ENCODE measurements at places on chromosomes 4 and X.

GRCh38 chr4:80182237-80182866 is 15.0 kb upstream of the PRDM8 start:
- DNase-seq: no peak

GRCh38 chr4:32488690-32489089 is 1768.5 kb downstream of the PCDH7 start:
- DNase-seq: no peak

DNA sequence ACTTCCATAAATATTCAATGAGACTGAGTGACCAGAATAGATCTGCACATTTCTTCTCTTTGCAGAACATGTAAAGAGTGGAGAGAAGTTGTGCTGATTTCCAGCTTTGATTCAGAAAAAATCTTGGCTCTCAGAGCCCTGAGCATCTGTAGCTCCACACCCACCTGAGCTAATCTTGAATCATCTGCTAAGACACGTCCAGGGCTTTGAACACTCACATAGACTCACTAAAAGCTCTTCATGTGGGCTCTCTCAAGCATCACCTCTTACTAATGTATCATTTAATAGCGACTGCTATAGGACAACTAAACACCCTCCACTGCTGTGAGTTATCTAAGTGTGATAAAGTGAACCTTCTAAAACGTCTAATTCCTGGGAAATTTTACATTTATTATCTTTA is 147.7 kb upstream of the GRIA3 start:
- no peak for DNase-seq

DNA sequence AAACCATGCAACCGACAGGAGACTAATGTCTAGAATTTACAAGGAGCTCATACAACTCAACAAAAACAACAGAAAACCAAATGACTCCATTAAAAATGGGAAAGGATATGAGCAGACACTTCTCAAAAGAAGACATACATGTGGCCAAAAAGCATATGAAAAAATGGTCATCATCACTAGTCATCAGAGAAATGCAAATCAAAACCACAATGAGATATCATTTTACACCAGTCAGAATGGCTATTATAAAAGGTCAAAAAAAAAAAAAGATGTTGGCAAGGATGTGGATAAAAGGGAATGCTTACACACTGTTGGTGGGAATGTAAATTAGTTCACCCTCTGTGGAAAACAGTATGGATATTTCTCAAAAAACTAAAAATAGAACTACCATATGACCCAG is 50.5 kb upstream of the CHRDL1 start:
- DNase-seq: no peak

DNA sequence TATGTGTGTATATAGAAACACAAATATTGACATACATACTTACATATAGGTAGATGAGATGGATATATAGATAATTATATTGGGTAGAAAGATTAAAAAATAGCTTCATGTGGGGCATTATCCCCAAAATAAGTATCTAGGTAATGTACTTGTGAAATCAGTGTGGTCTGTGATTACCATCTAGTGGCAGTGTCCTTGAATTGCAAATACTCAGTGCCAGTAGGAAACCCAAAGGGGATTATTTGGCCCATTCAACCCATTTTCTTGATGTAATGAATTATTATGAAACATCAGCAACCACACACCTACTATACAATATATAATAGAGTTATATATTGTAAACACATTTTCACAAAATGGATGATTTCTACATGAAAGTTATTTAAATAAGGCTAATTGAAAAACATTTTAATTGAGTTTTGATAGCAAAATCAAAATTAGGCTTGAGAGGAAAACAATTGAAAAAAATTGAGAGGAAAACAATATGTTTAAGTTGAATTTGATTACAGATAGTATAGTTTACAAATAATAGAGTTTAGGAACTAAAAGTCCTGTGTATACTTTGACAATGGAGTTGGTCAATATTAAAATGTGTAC is 389.4 kb downstream of the GALNTL6 start:
- peak; percentile 46 for DNase-seq

GRCh38 chrX:48665991-48666390 is 17.6 kb upstream of the WAS start:
- no peak for DNase-seq

GRCh38 chr4:154511981-154512380 is 20.4 kb upstream of the DCHS2 start:
- no peak for DNase-seq

DNA sequence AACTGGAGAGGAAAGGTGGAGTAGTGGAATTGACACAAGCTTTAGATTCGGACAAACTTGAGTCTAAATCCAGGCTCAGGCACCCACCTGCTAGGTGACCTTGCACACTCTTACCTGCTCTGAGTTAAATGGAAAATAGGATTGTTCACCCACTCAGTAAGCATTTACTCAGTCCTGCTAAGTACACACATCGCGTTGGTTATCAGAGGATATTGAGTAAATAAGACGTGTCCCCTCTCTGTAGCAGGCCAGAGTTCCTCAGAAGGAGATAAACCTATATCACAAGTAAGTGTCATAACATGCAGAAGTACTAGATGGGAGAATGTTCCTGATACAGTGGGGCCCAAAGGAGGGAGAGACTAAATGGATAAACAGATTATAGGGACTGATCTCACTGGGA is 117.7 kb downstream of the SMIM20 start:
- no peak for DNase-seq

DNA sequence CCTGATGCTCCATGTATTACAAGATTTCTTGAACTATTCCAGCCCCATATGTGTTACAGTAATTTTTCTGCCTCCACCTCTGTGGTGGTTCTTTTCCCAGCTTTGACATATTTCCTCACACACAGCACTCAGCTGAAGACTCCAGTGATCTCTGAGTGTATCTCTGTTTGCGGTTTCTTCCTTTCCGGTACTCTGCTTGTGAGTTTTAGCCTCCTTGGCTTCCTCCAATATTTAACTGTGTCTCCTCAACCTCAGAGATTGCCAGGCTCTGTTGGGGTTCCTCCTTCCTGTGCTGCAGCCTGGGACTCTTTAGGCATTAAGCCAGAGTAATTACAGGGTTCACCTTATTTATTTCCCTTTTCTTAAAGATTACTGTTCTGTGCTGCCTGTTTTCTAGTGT is 73.2 kb downstream of the NFKB1 start:
- peak; percentile 78 for DNase-seq

DNA sequence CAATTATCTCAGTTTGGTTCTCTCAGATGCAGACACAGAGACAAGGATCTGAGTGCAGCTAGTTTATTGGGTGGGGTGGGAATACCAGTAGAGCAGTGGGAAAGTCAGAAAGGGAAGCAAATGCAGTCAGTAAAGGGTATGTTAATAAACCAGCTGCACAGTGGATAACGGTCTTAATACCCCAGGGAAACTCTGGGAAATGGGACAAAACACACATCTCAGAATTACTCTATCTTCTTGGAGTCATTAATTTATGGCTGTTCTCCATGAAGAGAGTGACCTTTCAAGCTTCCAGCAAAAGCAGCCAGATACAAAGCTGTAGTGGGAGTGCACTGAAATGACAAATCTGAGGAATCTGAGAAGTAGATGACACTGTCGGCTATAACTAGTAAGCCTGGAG is 73.3 kb upstream of the NALF2 start:
- no peak for DNase-seq

- DNase-seq: no peak
Observed at GRCh38 chr4:17812801-17813200, 2.0 kb downstream of the NCAPG start.

DNA sequence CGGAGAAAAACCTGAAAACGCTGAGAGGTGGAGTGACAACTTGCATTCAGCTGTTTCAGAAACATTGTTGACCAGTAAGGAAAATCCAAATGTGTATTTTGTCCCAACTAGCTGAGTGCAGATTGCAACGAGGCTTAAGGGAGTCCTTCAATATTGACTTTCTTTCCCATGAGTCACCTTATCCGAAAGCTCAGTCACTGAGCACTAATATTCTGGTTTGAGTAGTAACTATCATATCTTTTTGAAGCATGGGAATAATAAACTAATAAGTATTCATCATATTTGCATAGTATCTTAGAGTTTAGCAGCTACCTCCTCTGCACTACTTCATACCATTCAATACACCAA is 604.3 kb downstream of the PACRGL start:
- DNase-seq: no peak

- no peak for DNase-seq
Observed at GRCh38 chr4:174119830-174120229, 163.6 kb downstream of the FBXO8 start.

DNA sequence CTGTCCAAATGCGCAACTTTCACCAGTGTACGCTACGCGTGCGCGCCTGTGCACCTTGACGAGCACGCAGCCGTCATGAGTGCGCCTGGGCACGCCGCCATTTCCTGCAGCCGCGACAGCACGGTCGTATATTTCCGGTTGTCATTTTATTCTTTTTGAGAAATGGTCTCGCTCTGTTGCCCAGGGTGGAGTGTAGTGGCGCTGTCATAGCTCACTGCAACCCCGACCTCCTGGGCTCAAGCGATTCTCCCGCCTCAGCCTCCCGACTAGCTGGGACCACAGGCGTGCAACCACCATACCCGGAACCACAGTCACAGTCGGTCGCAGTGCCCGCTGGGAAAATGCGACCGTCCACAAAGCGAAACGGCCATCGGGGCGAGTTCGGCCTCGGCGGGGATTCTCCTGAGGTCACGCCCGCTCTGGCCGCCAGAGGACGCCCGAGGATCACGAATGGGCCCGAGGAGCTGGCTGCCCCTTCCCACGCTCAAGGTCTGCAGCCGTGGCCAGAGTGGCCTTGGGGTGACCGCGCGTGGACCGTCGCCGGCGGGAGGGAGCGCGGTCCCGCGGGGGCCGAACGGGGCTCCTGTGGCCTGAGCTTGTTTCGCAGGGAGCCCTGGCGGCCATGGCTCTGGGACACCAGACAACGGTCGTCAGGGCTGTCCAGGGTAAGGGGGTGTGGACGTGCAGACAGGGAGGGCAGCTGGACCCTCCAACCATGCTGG is 23.7 kb upstream of the PNMA3 start:
- DNase-seq: peak; percentile 63

- DNase-seq: no peak
Observed at GRCh38 chr4:126137782-126138170, 823.0 kb downstream of the FAT4 start.

- no peak for DNase-seq
Observed at GRCh38 chr4:75180217-75180616, 247.3 kb downstream of the PARM1 start.

DNA sequence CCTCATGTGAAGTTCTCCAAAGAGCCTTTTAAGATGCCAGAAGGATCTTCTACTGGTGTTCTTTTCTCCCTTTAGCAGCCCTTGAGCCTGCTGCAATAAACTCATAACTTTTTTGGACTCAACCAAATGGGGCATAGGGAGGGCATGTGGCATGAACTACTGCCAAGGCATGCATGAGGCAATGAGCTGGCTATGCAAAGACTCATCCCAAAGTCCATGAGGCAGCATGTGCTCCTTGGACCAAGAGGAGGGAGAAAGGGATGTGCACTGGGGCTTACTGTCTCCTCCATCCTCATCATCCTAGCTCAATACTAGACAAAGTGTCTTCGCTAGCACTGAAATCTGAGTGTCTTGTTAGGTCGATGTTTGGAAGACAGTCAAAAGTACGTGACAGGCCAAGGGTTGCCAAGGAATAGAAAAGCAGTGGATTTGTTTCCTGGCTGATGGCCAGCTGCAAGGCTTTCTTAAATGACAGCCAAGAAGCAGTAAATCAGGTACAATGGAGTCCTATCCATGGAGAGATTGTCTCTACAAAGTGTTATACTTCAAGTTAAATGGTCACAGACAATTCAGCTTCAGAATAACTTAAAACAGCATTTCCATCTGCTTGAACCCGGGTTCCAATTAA is 44.5 kb upstream of the ATXN3L start:
- no peak for DNase-seq

GRCh38 chrX:57925806-57926205 is 15.5 kb upstream of the ZXDA start:
- DNase-seq: no peak

GRCh38 chrX:101415180-101416145 is 7.4 kb downstream of the HNRNPH2 start:
- DNase-seq: peak; percentile 77

GRCh38 chr4:81565142-81565870 is 93.6 kb upstream of the RASGEF1B start:
- DNase-seq: no peak

DNA sequence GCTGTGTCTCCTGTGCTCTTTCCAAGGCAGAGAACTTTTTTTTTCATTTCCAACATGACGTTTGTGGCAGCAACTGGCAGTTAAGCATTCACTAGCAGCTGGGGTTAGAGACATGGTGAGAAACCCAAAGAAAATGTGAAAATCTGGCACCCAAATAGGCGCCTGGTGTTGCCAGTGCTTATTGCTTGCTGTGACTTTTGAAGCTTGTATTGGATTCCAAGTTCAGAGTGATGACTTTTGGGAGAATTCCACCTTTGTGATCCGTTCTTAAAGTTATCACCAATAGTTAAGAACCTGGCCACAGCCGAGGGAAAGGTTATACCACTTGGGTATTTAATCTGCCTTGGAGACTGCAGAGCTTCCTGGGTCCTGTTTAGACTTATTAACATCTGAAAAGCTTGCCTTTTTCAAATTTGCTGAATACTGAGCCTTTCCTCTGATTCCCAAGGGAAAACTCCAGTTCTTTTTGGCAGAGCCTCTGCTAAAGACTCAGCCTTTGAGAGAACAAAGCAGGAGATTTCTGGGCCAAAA is 101.0 kb downstream of the OPHN1 start:
- no peak for DNase-seq

DNA sequence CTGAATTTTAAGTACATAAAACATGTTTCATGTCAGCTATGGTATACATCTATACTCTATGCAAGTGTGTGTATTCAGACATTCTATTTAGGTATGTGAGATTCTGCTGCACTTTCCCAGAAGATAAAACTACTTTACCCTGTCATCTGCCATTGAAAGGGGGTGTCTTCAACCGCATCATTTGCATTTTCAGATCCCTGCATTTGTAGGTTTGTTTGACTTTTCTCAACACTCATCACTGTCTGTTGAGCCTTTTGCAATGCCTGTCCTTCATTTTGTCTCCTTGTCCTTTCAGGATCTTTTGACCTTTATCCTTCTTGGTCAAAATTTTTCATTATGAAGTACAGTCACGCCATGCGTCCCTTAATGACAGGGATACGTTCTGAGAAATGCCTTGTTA is 103.5 kb downstream of the TMA16 start:
- no peak for DNase-seq

DNA sequence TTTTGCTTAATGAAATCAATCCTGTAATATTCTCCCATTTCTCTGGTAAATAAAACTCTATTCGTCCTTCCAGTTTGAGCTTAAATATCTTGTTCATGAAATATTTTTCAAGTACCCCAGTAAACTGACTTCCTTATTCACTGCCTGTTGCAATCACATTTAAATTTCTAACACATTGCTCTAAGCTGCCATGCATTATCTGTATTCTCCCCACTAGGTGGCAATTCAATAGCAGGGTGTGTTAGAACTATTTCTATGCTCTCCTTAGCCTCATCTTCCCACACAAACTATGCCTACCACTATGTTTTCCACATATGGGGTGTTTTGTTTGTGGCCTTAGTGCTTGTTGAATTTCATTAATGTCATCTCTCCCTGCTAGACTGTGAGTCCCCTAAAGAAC is 377.1 kb upstream of the HS3ST1 start:
- DNase-seq: peak; percentile 58

GRCh38 chrX:44061968-44062614 is 88.9 kb upstream of the NDP start:
- no peak for DNase-seq

GRCh38 chr4:37245391-37245954 is 930 bp downstream of the NWD2 start:
- no peak for DNase-seq

Data from NB4 (cell line).